NCI-H1417 (cell line): ENCODE measurements at places on chromosomes 4 and X.

DNA sequence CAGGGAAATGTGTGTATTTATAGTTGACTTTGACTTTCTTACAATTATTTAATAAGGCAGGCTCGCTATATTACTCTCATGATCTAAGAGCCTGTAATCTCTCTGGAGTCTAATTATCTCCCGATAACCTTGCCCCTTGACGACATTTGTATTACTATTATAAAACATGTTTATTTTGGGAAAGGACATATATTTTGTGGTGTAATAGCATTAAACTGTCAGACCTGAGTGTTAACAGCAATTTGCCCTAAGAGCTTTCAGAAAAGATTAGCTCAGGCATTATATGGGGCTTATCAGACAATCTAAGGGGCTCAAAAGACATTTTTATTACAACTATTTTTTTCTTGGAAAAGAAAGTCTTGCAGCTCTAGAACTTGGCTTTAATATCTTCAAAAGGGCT is 427.9 kb upstream of the SLIT2 start:
- no peak for DNase-seq

GRCh38 chr4:27828843-27829242 is 968.2 kb downstream of the STIM2 start:
- DNase-seq = no peak

DNA sequence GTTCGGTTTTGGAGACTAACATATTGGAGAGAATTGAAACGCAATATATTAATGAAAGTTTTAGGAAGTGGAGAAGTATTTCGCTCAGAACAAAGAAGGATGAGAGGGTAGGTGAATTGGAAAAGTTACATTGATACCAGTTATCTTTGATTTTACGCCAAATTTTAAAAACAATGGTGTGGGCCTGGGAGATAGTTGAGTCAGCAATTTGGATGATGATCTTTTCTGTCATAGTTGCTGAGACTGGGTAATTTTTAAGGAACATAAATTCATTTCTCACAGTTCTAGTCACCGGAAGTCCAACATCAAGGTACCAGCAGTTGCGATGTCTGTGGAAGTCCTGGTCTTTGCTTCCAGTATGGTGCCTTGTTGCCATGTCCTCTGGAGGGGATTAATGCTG is 644.8 kb upstream of the LCORL start:
- no peak for DNase-seq

DNA sequence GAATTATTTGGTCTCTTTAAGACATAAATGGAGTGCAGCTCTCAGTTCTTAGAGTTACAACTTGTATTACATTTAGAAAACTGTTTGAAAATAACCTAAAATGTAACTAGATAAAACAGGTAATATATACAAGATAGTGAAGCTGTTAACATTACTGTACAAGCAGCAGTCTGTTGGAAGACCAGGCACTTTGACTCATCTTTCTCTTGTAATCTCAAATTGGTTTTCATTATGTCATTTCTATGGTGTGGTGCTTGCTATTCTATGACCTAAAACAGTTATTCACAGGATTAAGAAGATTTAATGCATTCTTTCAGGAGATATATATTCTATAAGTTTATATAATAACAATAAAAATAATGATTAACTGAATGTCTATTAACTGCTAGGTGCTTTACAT is 282.5 kb upstream of the PITX2 start:
- no peak for DNase-seq

DNA sequence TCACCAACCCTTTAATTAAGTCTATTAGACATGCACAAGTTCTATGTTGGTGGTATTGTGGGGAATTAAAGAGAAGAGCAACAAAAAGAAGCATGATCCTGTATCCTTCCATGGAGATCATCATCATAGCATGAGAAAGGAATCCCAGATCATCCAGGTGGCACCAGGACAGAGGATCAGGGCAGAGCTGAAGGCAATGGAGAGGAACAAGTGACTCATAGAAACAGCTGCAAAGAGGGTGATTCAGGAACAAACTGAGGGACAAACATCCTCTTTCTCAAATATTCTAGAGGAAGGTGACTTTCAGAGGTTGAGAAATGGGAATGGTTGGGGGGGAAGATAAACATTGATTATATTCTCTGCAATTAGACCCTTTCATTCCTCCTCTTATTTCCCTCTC is 105.5 kb upstream of the OTUD4 start:
- no peak for DNase-seq
